ENCODE measurements at places on chromosomes 12 and 14.

DNA sequence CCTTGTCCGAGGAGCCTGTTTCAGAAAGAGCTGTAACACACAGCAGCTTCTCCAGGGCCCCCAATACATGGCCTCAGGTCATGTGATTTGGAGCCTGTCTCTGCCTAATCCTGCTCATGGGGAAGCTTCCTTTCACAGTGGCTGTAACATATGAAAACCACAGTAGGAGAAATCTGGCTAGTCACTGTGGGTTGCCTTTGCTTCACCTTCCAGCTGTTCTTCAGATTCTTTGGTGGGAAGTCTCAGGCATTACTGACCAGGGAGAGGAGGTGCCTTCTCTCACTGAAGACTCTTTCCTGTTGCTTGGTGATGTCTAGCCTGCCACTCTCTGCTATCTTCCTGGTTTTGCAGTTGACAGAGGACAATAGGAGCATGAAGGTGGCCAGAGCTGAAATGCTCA lies 350.6 kb downstream of the DPF3 start:
- peak; percentile 1 for DNase-seq

DNA sequence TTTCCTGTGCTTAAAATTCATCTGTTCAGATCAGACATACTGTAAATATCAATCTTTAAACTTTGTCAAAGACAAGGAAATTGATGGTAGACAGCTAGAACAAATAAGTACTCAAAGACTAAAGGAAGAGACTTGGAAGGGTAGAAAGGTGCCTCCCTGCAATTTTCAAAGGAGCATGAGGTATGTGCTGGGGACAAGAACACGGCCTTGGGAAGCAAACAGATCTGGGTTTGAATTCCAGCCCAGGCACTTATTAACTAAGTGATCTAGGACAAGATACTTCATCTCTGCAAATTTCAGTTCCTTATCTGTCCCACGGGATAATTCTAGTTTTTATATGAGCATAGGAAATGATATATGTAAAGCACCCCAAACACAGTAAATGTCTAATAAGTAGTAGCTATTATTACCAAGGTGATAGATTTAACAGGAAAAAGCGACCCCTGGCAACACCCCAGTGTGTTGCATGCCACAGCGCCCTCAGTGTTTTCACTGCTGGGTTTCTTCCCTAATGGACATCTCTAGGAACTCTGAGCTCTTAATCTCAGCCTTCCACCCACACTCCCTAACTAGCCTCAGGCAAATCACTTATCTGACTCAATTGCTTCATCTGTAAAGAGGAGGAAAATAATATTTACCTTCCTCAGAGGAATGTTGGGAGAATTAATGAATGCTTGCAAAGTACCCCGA lies 44.7 kb upstream of the BMP4 start:
- no peak for DNase-seq

- DNase-seq = no peak
Observed at GRCh38 chr14:54438703-54439102, 2.5 kb downstream of the CNIH1 start.

GRCh38 chr14:33249233-33249820 lies 310.6 kb downstream of the NPAS3 start:
- DNase-seq = no peak

- DNase-seq = no peak
Observed at GRCh38 chr14:65900164-65900563, 487.6 kb downstream of the FUT8 start.

DNA sequence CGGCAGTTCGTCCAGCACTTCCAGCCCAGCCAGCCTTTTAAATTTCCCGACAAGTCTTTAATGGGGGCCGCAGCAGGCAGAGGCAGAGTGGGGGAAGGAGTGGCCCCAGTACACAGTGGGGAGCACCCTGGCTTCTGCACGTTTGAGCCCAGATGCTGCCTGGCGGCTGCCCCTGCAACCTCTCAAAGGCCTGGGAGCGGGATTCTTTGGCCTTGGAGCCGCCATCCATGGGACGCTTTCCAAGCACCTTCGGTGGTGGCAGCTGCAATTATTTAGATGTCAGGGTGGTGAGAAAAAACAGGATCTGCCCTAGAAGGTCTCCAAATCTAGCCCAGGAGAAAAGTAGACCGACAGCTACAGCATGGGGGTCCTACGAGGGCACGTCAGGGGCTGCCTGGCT lies 46.0 kb downstream of the FAM222A start:
- no peak for DNase-seq
